ENCODE measurements at places on chromosomes 5 and 9.

- DNase-seq: no peak
Measured at GRCh38 chr5:115985802-115986757, 23.8 kb downstream of the LVRN start.

GRCh38 chr9:108831496-108832178 is 24.1 kb downstream of the ACTL7B start:
- DNase-seq: no peak

DNA sequence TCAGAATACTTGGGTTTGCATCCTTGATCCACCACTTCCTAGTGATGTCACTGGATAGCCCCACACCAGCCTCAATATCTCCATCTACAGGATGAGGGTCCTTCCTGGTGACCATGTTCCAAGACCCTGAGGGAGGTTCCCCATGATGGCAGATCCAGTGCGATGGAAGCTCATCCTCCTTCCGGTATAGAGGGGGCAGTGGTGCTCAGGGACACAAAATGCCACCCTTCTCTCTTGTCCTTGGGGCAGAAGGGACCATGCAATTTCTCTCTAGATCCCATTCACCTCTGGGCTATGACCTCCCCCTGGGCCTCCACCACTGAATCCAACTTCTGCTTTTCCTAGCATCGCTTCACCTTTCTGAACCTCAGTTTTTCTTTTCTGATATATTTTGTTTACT is 5.4 kb upstream of the SLC25A51 start:
- DNase-seq: no peak

- no peak for DNase-seq
Measured at GRCh38 chr9:136293476-136294077, 10.3 kb downstream of the CCDC187 start.

GRCh38 chr9:122386311-122386872 is 15.6 kb downstream of the PTGS1 start:
- no peak for DNase-seq

- DNase-seq: no peak
Measured at GRCh38 chr5:80346055-80346454, 26.3 kb downstream of the SPZ1 start.

Measured in anterior cingulate cortex (tissue), 58 donors.